ENCODE measurements at places on chromosomes 16 and 17.

DNA sequence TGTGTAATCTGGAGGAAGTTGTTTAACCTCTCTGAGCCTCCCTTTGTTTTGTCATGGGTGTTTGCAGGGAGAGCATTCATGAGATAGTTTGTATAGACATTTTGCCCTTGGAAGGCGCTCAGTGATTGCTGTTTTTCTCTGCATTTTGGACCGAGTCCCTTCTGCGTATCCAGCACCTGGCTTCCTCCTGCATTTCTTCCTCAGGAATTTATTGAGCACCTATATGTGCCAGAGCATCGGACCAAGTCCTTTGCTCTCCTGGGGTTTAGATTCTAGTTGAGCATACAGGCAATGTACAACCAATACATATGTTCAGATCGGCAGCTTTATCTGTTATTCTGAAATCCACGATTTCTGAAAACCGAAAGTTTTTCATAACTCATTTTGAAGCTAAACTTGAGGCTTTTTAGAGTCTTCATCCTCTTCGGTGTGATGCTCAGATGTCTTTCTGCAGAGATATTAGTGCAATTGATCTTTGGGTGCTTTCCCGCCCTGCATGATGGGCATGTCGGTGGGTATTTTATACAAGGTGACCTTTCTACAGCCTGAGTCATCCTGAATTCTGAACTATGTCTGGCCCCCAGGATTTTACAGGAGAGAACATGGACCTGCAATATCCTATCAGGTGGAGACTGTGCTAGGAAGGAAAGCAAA lies 4.1 kb downstream of the IL4R start:
- no peak for DNase-seq

DNA sequence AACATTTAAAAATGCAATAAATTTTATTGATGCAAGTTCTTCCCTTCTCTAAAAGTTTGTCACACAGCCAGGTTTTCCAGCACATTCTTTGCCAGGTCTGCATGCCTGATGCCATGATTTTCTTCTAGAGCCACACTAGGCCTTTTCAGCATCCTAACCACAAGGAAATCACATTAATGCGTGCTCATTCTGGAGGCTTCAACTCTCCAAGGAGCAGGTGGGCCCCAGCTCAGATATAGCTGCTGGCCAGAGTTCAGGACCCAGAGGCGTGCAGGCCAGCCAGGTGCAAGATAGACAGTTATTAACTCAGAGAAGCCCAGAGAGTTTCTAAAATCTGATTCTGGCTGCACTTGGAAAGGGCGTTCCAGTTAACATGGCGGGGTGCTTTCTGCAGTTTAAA lies 124.5 kb upstream of the MAF start:
- DNase-seq: no peak

DNA sequence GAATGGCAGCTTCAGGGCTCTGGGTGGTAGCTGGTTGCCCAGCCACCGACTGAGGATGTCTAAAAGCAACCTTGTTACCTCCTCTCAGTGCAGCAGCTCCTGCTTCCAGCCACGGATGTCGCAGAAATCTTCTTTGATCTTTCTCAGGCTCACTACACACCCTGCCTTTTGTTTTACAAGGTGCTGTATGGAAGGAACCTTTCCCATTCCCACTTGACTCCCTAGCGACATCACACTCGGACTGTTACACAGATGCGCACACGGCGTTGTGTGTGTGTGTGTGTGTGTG lies 135.8 kb upstream of the CPHXL start:
- DNase-seq: no peak

DNA sequence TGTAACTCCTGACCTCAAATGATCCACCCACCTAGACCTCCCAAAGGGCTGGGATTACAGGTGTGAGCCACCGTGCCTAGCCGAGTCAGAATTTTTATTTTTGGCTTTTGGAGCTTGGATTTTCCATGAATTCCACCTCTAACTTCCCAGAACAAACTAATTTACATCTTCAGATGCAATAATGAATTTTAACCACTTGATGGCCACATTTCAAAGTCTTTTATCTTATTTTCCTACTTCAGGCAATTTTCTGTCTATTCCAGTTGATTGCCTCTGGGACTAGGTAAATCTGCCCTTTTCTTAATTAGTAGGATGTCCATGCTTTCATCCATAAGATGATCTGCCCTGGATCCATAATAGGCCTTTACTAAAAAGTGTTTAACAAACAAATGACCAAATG lies 156.4 kb upstream of the ANKFN1 start:
- no peak for DNase-seq

- DNase-seq: no peak
These were observed 71.5 kb downstream of the VMP1 start for GRCh38 chr17:59778996-59779395.

GRCh38 chr17:8341456-8341855 lies 1.8 kb downstream of the ODF4 start:
- DNase-seq: no peak

DNA sequence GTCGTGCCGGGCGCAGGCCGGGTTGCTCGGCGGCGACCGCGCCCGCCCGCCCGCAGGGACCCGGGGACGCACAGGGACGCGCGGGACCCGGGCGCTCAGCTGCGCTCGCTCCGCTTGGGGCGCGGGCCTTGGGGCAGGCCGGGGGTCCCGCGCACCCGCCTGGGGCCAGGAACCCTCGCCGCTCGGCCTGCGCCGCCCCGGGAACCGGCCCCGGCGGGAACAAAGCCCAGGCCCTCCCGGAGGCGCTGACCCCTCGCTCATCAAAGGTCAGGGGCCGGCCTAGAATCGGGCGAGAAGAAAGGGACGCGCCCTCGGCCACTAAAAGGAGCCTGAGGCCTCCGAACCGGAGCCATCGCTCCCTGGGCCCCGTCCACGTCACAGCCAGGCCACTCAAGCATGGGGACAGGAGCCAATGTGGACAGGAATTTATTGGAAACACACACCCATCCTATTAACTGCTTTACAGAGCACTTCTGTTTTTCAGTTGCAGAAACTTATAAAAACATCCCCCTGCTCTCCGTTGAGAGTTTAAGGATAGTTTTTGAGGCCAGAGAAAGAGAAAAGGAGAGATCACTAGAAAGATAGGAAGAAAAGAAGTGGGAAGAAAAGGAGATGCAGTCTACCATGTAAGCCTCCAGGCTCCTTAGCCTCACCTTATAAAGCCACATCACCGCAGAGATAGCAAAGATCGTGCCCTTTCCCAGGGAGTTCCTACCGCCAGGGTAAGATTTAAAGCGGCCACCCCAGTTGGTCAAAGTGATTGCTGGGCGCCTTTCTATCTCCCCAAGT lies 558 bp upstream of the ZFHX3 start:
- DNase-seq: peak; percentile 67

GRCh38 chr17:68346448-68346847 lies 55.2 kb downstream of the ARSG start:
- DNase-seq: no peak

DNA sequence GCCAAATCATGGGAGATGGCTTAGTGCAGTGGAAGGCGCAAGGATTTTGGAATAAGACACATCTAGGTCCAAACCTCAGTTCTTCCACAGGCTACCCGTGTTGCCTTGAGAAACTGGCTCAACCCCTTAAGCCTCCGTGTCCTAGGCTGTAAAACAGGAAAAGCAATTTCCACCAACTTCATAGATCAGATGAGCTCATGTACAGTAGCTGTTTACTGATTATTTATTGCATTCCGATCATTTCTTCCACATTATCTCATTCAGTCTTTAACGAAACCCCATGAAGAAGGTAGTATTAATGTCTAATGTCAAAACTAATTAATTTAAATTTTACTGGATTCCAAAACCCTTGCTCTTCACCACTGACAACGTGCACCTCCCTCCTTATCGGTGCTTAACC lies 231.6 kb downstream of the GRIN2A start:
- no peak for DNase-seq

GRCh38 chr17:56851008-56851407 lies 17.1 kb downstream of the DGKE start:
- DNase-seq: no peak

DNA sequence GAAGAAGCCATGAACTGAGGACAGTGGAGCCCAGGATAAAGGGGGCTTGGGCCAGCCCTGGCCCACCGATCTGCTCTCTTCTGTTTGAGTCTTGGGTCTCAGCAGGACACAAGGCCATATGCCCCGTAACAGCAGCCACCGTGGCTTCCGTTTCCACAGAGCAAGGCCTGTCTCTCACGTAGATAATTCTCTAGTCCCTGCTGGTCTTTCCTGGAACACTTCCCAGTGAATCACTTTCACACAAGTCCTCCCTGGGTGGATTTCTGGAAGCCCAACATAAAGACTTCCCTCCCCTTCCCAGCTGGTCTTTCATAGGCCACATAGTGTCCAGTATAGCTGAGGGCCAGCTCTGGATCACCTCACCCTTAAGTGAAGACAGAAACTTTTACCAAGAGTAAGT lies 19.9 kb upstream of the C16orf78 start:
- DNase-seq: no peak

DNA sequence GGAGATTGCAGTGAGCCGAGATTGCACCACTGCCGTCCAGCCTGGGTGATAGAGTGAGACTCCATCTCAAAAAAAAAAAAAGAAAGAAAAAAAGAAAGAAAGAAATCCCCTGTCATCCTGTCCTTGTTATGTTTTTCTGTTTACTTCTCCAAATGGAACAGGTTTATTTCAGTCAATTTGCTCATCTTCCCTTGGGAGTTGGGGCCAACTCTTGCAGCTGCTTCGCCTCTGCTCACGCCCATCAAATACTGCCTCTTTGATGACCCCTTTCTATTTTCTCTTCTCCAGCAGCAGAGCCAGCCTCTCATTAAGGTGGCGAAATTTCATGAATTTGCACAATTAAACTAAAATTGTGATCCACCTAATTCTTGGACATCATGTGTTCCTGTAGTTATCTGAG lies 173.4 kb downstream of the ZNF18 start:
- no peak for DNase-seq

GRCh38 chr16:27430923-27431484 lies 29.0 kb downstream of the IL21R start:
- no peak for DNase-seq

GRCh38 chr16:62294213-62294972 lies 258.2 kb upstream of the CDH8 start:
- no peak for DNase-seq

DNA sequence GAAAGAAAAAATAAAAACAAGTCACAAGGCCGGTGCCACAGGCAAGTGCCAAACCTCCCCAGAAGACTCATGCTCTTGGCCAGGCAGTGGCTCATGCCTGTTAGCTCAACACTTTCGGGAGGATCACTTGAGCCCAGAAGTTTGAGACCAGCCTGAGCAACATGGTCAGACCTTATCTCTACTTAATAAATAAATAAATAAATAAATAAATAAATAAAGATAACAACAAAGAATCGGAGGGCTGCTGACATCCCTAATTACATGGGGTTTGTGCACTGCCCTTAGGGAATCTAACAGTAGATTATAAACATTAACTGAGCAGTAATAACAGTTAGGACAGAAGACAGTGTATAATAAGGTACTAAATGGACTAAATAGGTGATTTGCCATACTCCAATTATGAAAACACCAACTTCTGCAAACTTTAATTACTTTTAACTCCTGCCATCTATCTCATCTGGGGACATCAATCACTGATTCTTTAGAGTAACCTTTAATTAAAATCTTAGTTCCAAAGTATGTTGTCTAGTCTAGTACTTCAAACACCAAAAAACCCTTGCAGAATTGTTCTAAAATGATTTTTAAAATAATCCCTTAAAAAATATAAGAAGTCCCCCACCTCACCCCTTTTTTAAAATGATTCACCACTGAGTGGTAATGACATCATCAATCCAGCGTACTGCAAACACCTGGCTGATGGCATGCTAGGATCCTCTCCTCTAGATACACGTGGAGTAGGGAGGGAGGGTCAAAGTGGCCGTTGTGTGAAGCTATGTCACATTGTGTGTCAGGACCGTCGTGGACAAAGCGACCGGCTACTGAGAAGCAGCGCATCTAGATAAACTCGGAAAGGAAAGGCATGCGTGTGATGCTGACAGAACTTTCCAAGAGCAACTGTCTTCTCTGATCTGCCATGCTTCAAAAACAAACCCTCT lies 28.5 kb downstream of the CYTH1 start:
- no peak for DNase-seq

- no peak for DNase-seq
These were observed 44.1 kb downstream of the GAN start for GRCh38 chr16:81358860-81359259.

DNA sequence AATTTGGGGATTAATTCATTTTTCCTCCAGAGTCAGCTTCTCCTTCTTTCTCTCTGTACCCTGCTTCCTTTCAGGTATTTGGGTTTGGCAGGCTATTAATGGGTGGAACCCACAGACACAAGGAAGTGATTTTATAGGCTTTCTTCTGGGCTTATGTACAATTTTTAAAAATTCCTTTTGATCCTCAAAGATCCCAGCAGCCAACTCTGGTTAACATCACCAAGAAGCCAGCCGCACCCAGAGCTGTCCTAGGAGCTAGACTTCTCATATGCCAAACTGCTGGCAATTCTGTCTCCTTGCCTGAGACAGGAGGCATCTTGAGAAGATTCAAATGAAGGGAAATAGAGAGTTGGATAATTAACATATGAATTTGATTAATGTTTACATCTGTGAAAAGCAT lies 47.2 kb upstream of the ELAC2 start:
- DNase-seq: no peak

DNA sequence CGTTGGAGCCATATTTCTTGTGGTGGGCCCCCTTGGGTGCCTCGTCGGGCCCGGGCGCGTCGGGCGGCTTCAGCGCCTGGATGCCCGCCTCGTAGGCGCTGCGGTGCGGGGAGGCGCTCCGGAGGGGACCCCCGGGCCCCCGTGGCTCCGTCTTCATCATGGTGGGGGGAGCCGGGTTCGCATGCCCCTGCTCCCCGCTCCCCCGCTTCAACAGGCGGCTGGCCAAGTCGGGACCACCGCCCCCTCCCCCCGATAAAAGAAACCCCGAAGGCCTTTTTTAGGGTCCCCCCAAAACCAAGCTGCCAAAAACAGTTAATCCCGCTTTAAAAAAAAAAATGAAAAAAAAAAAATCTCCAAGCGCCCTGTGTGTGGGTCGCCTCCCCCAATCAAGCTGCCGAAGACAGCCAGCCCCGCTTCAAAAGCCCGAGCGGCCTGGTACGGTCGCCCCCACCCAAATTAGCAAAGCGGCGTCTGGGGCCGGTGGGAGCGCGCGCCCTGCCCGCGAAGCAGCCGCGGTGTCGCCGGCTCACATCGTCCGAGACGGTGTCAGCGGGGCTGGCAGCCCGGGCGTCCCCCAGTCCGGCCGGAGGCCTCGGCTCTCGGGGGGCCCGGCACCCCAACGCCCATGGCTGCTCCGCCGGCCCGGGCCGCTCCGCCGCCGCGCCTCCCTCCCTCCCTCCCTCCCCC lies at the start of gene PPP1R9B:
Gene PPP1R9B, minus strand, starts transcription at position 324 of the 687 bp plus-strand sequence. Its CDS starts 164 bp downstream, at position 160.
- no peak for DNase-seq

Data from Caki2 (cell line).